ENCODE measurements at places on chromosomes 12 and 14.

DNA sequence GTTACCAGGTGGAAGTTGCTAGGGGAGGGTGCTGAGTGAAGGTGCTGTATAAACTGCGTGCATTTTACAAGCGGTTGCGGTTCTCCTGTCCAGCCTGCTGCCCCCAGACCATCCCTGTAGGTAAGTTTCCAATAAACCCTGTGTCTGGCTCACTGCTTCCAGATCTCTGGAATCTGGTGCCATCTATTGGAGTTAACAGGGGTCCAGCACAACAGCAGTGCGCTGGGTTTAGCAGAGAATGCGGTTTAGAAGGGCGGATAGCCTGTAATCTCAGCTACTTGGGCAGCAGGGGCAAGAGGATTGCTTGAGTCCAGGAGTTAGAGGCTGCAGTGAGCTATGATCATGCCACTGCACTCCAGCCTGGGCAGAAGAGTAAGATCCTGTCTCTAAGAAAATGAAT is 4.9 kb downstream of the AACS start:
- no peak for DNase-seq

DNA sequence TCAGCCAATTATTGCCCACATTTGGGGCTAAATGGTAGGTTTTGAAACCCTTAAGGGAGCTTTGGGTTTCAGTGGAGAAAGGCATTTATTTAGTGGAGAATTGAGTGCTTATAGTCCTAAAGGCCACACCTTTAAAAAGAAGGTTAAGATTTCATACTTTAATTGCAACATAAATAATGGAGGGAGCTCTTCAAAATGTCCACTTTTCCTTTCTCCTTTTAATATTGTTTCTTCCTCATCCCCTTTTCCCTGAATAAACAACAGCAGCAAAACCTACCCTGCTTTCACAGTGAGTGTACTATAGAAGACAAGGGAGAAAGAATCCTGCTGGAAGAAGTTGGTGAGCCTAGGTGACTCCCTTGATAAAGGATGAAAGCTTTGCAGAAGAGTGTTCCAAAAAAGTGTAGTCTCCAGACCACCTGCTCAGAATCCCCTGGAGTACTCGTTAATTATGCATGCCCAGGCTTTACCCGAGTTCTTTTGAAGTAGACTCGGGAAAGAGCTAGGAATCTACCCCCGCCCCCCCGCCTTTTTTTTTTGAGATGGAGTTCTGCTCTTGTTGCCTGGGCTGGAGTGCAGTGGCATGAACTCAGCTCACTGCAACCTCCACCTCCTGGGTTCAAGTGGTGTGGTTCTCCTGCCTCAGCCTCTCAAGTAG is 11.5 kb upstream of the EID3 start:
- no peak for DNase-seq

- DNase-seq: no peak
Observed at GRCh38 chr14:92565718-92566115, 52.1 kb downstream of the RIN3 start.

DNA sequence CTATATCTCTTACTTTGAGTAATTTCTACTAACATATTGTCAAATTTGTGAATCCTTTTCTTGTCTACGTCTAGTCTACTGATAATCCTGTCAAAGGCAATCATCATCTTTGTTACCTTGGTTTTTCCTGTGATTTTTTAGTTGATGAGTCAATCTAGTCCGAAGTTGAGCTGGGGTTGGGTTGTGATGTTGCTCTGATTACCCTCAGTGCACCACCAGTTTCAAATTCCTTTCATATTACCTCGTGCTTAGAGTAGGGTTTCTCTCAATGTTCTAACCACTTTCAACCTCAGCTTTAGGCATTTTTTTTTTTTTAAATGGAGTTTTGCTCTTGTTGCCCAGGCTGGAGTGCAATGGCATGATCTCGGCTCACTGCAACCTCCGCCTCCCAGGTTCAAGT is 186.8 kb downstream of the BTG1 start:
- DNase-seq: peak; percentile 37

DNA sequence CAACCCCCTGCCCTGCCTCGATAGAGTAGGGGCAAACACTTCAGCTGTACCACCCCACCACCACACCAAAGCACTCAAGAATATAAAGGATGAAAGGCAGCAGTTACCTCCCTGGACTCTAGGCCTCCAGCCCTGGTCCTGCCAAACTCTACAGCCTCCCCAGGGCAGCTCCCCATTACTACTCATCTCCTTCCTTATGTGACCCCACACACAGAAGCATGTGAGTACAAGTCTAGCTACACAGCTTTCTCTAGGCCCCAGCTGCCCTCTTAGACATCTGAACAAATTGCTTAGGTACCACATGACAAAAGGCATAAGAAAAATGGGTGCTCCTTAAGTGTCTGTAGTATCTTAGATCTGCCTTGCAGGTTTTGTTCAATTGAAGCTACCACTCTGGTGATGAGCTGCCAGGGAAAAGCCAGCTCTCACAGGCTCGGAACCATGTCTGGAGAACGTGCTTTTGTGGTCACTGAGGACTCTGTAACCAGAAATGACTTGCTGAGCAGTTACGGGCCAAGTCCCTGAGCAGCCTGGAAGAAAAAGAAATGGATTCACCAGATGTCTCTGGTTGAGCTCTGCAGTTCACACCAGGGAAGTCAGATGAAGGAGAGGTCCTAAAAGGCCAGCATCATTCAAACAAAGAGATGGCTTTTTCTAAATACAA is 32.8 kb downstream of the FMNL3 start:
- peak; percentile 65 for DNase-seq

- DNase-seq: peak; percentile 33
Observed at GRCh38 chr14:95432144-95433093, 84.0 kb downstream of the SYNE3 start.

DNA sequence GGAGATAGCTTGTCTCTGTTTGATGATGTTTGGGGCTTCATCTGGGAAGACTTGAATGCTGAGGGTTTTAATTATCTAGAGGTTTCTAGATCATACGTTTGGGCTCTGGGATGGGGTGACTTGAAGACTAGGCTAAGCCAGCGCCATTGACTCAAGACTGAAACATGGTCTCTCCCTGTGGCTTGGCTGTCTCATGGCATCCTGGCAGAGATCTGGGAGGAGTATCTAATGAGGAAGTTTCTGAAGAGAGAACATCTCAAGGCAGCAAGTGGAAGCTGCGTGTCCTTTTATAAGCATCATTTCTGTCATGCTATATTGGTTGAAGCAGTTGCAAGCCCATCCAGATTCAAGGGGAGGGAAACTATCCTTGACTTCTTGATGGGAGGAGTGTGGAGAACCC is 104.8 kb downstream of the UNC79 start:
- no peak for DNase-seq

DNA sequence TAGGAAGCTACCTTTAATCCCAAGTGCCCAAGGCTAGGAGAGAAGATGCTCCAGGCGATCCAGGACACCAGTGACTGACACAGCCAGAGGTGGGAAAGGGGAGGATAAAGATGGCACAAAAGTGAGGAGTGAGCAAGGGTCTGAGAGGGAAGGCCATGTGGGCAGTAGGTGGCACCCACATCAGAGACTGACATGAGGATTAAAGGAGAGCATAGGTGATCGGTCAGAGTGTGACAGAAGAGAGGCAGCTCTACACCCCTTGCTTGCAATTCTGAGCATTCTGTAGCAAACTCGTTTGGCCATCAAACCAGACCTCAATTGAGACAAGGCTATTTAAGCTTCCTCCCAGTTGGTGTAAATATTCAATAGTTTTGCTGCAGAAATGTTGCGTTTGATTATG is 724 bp upstream of the CD27 start:
- no peak for DNase-seq

DNA sequence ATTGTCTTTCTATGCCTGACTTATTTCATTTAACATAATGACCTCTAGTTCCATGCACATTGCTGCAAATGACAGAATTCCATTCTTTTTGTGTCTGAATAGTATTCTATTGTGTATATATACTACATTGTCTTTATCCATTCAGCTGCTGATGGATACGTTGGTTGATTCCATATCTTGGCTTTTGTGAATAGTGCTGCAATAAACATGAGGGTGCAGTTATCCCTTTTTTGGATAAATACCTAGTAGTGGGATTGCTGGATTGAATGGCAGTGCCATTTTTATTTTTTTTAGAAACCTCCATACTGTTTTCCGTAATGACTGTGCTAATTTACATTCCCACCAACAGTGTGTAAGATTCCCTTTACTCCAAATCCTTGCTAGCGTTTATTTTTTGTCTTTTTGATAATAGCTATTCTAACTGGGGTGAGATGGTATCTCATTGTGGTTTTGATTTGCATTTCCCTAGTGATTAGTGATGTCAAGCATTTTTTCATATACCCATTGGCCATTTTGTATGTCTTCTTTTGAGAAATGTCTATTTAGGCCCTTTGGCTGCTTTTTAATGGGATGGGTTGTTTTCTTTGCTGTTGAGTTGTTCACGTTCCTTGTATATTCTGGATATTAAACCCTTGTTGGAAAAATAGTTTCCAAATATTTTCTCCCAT is 2.3 kb downstream of the OAS2 start:
- DNase-seq: no peak

GRCh38 chr14:30243805-30244204 is 315.2 kb upstream of the G2E3 start:
- DNase-seq: no peak

DNA sequence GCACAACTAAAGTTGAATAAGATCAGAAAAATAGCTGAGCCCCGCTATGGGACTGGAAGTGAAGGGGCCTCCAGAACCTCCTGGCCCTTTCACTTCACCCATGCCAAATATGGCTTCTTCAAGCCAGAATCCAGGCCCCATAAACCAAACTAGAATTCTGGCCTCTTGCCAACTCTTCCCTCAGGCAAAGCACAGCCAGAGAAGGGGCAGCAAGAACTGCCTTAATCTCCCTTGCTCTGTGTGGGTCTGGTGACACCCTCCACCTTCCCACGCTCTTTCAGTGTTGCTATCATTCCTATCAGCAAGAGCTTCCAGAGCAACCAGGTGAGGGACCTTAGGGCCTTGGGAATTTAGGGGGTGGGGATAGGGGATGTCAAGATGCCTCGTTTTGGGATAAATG is 3.1 kb upstream of the PNMA1 start:
- no peak for DNase-seq

GRCh38 chr12:128190614-128191013 is 76.4 kb upstream of the TMEM132C start:
- DNase-seq: no peak

GRCh38 chr12:70637303-70638085 is at the start of gene PTPRB:
Gene PTPRB (minus strand): TSS chr12:70637429. CDS start chr12:70637395, 34 bp downstream.
- no peak for DNase-seq

- peak; percentile 95 for DNase-seq
Observed at GRCh38 chr14:60151715-60152114, 13.5 kb downstream of the DHRS7 start.

DNA sequence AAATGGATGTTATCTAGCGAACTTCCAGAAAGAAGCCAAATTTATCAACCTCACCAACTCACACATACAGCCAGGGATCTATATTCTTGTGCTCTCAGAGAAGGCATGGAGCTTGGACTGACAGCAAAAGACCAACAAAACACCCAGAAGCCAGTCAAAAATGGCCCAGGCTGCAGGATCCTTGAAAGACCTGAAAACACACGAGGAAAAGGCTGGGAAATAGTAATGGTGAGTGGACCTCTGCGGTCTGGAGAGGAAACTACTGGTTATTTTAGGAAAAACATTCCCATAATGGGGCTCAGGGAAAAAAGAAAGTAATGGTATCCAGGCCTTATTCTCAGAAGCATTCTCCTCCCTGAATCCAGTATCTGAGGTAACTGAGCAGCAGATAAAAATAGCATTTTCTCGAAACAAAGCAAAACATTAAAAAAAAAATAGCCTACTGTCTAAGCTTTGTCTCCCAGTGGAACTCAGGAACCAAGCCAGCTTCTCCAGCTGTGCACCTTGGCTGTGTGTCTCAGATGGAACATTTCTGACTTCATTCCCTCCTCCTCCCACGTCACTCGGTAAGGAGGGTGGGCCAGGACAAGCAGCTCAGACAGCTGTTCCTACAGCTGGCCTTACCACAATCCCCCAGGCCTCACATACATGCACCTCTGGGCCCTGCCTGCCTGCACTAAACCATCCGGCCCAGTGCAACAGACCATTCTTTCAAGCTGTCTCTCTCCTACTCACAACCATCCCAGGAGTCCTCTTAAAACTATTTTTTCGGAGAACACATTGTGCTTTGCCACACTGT is 249.9 kb downstream of the DAD1 start:
- DNase-seq: peak; percentile 90

DNA sequence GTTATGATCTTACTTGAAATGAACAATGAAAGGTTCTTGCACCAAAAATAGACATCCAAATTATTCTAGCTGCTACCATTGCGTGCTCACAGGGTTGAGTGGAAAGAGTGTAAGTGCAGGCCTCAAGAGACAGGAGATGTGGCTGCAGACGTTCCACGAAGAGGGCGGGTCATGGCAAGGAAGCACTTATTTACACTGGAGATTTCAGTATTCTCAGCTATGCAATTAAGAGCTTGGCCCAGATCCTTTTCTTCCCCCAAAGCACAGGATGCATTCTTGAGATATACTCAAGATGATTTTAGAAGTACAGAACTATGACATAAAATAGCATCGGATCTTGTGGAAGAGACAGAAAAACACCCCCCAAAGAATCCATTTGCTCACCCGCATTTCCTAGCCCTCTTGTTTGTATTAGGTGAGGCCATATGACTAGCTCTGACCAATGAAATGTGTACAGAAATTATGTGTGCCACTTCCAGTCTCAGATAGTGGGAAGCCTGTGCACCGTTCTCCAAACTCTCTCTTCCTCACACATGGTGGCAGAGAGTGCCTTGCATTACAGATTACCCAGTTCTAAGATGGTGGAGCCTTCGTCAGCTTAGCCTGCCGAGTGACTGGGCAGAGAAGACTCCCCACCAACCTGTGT is 261.4 kb downstream of the TTC8 start:
- peak; percentile 8 for DNase-seq

DNA sequence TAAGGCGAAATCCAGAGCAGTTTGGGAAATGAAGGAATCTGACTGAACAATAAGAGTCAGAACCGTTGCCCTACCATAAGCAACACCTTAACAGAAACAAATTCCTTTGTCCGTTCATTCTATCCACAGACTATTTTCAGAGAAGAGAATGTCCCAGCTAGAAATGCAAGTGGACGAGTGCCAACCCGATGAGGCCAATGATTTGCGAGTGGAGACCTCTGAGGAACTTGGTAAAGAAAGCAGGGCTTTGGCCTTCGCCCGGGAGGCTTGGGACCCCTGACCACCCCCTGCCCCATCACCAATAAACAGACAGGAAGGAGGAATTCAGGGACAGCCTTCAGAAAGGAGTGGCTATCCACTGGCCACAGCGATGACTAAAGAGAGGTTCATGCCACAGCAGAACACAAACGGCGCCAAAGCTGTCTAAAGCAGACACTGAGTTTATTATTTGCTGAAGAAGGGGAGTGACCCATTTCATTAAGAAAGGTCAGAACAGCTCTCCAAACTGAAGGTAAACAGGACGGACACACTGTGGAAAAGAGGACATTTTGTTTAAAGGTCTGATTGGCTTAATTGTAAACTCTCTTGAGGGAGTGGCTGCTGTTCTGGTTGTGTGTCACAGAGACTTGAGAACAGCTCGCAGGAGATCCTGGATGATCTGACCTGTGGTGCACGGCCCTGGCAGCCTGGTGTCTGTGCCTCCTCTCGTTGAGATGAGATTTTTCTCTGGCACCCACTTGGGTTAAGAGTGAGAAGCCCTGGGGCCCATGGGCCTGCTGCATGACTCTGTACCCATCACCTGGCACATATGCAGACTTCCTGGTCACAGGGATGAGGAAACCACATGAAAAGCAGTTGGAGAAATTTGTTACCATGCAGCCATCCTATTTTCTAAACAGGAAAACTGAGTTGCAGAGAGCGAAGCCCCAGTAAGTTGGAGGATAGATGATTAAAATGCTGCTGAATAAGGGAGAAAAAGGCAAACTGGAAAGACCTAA is 142.0 kb upstream of the PZP start:
- peak; percentile 53 for DNase-seq
